Naive thymus-derived CD4-positive, alpha-beta T cell (primary cell): ENCODE measurements at places on chromosomes 6 and 20. TPM values are rescaled to one million over a fixed set of nuclear protein-coding genes. Genes with fewer than 3 reads are reported as not detected.

DNA sequence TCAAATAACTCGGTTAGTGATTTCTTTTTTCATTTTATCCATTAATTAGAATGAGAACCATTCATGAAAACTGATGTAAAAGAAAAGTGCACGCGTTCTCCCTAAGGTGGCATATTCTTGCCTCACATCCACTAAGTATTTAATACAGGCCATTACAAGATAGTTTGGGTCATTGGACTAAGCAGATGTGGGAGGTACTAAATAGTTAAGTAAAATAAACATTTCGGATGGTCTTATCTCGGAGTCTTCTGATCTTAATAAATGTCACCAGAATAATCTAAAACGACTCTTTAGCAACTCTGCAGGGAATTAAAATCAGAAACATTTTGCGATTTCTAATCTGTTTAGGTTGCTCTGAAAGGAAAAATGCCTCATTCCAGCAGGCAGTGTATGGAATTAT, 78.7 kb downstream of the RFX6 start:
- DNase-seq: no peak

TGM3 gene
- total RNA-seq: not detected

CENPW gene
- 1.2 TPM for total RNA-seq

- DNase-seq: no peak
These were observed 16.6 kb downstream of the CRYBG1 start for GRCh38 chr6:106377061-106377540.

- DNase-seq: no peak
These were observed 90.1 kb downstream of the HIVEP2 start for GRCh38 chr6:142854589-142855488.

DNA sequence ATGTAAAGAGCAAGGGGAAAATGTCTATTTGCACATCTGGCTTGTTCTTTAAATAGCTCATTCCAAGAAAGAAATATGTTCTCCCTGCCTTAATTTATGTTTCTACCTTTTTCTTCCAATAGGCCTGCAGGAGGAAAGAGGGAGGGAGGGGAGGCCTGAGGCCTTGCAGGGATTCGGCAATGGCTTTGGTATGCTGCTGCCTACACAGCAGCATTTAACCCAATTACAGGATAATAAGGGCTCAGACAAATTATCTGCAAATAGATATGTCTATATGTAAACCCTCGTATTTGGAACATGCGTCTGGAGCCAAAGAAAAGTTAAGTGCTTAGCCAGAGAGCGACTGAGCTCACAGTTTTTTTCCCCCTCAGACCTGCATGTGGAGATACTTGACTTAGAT, 277.2 kb downstream of the CDC5L start:
- no peak for DNase-seq

GRCh38 chr6:151010071-151010470, 144.6 kb downstream of the MTHFD1L start:
- DNase-seq: no peak

GRCh38 chr6:10595731-10596664, 74.8 kb downstream of the GCNT2 start:
- no peak for DNase-seq

DNA sequence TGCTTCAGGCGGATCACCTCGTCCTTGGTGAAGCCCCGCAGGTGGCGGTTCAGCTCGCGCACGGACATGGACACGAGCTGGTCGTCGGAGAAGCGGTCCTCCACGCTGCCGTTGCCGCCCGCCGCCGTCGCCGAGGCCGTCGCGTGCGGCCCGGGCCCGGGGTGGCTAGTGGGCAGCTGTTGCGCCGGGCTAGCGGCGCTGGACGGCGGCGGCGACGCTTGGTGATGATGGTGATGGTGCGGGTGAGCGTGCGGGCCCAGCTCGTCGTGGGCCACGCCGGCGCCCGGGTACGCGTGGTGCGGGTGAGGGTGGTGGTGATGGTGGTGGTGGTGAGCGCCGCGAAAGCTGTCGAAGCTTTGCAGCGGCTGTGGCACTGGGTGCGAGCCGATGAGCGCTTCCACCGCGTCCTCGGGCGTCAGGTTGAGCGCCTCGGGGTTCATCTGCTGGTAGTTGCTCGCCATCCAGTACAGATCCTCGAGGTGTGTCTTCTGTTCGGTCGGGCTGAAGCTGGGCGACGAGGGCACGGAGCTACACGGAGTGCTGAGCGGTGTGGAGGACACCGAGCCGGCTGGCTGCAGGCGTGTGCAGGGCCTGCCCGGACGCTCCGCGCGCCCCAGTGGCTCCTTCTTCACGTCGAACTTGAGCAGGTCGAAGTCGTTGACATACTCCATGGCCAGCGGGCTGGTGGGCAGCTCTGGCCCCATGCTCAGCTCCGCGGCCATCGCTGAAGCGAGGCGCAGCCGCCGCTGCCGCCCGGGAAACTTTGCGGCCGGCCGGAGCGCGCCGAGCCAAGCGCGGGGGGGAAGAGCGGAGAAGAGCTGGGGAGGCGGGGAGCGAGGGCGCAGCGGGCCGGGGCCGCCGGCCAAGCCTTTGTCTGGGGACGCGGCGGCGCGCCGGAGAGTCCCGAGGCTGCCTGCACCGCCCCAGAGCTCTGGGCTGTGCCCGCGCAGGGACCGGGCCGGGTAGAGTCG, 622 bp downstream of the MAFB start:
- DNase-seq: no peak

GRCh38 chr6:27286141-27286540, 25.9 kb downstream of the POM121L2 start:
- no peak for DNase-seq

DNA sequence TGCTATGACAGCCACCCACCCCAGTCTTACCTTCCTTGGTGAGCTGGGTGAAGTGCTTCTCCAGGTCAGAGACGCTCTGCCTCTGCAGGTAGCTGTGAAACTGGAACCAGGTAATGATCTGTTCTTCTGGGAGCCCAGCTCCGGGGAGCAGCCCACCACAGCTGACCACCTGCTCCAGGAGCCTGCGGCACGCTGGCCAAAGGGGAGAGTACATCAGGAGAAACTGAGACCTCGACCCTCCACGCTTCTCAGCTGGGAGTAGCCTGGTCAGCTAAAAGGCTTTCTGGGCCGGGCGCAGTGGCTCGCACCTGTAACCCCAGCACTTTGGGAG, 82.8 kb downstream of the PTPN1 start:
- no peak for DNase-seq

BMP2 gene
- 0.08 TPM for total RNA-seq

DNA sequence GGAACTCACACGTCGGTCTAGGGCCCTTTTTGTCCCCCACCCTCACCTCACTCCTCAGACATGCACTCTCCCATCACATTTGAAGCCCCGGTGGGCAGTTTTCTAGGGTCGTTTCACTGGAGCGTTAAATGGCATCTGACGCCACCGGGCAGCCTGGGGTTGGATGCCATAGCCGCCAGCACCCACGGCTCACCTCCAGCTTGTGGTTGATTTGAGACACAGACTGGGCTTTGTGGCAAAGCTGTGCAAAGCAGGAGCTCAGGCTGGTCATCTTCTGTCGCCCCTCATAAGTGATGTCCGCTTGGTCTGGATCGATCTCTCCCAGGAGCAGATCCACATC, 530 bp downstream of the GOPC start:
- no peak for DNase-seq

- DNase-seq: no peak
These were observed 38.7 kb downstream of the STK38 start for GRCh38 chr6:36508532-36508931.

- no peak for DNase-seq
These were observed 31.5 kb downstream of the PDRG1 start for GRCh38 chr20:31920275-31920855.

- DNase-seq: no peak
These were observed 44.2 kb upstream of the FAM50B start for GRCh38 chr6:3804964-3805363.

- no peak for DNase-seq
These were observed 69.9 kb upstream of the MYLIP start for GRCh38 chr6:16058929-16059345.

DNA sequence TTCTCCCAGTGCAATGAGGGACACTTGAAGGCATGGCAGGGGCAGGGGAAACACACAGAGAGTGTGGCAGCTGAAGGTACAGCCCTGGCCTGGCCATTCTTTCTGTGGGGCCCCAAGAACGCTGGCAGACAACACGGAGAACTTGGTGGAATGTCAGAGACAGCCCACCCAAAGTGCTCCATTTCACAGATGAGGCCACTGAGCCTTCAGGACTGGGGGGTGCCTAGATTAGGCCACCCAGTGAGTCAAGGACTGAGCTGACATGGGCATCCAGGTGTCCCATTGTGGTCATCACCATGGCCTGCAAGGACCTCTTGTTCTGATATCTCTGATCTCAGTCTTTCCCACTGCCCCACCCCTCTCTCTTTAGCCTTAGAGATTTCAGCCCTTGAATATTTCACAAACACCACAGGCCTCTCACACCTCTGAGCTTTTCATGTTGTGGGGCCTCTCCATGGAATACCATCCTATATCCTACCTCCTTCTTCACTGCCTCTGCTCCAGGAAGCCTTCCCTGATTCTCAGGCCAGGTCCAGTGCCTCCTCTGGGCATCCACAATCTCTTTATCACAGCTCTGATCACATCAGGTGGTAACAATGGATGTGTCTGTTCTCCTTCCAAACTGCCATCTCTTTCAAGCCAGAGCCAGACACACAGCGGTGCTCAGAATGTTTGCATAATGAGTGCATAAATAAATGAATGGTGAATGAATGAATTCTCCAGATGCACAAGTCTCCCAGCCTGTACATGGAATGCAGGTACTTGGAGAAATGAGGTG, 2.0 kb upstream of the RSPO4 start:
- DNase-seq: no peak

AGER gene
- total RNA-seq: 32.6 TPM

DNA sequence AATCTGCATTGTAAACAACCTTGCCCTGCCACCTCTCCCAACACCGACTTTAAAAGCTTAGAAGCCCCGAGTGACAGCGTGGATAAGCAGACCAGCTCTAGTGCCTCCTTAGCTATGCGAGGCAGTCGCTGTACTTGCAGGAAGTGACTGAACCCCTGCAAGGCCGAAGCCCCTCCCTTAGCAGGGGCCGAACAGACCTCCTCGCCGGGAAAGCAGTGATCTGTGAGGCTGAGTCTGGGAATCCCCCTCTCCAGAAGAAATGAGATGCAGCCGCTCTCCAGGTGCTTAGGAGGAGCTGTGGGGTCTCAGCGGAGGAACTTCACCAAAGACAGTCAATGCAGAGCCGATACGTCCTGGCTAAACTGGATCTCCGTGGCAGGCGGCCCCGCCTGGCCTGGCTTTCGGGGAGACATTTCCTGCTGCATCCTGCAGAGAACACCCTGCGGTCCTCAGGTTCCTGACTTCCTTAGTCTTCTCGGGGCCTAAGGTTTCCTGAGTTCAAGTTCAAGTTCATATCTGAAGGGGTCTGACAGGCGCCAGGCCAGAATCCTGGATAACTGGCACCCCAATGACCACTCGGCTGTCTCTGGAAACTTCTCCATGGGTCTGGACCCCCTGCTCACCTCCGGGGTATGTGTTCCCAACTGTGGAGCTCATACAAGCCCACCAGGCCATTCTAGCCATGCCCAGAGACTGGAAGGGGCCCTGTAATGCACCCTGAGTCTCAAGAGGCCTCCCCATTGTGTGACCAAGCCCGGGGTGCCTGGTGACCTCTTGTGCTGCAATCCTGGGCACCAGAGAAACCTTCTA, 20.4 kb upstream of the FRMD1 start:
- DNase-seq: no peak

DNA sequence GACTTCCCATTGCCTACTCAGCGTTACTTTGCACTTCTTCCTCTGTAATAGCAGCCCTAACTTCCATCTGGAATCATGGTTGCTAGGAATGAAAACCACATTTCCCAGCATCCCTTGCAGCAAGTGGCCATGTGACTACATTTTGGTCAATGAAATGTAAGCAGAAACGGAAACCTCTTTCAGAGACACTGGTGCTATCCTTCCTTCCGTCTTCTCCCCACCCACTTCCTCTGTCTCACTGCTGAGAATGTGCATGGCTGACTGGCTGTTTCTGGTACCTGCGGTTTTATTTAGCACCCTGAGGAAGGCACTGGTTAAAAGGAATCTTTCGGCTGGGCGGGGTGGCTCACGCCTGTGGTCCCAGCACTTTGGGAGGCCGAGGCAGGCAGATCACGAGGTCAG, 107.4 kb downstream of the SCML4 start:
- peak; percentile 88 for DNase-seq

DNA sequence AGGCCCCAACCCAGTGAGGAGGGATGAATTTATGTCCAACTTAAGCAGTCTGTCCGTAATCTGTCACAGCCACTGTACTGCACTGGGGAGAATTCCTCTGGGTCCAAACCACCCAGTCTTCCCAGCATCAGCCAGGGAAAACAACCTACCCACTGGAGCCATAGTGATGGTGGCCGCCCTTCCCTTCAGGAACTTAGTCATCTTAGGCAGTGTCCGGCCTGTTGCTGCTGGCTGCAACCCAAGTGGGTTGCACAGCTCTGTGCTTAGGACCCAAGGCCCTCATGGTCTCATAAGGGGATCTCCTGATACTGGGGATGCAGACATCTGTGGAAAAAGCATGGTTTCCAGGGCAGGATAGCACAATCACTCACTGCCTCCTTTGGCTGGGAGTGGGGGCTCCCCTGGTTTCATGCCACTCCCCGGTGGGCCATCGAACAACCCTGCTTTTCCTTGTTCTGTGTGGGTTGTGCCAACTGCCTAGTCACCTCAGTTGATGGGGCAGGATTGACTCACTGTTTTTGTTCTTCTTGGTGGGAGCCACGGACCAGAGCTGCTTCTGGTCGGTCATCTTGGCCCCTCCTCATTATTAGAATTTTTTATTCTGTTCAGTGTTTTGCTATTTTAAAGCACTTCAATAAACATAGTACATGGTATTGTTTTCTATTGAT, 591.9 kb downstream of the DOK5 start:
- DNase-seq: no peak

NFATC2 gene
- total RNA-seq: 54.3 TPM

DNA sequence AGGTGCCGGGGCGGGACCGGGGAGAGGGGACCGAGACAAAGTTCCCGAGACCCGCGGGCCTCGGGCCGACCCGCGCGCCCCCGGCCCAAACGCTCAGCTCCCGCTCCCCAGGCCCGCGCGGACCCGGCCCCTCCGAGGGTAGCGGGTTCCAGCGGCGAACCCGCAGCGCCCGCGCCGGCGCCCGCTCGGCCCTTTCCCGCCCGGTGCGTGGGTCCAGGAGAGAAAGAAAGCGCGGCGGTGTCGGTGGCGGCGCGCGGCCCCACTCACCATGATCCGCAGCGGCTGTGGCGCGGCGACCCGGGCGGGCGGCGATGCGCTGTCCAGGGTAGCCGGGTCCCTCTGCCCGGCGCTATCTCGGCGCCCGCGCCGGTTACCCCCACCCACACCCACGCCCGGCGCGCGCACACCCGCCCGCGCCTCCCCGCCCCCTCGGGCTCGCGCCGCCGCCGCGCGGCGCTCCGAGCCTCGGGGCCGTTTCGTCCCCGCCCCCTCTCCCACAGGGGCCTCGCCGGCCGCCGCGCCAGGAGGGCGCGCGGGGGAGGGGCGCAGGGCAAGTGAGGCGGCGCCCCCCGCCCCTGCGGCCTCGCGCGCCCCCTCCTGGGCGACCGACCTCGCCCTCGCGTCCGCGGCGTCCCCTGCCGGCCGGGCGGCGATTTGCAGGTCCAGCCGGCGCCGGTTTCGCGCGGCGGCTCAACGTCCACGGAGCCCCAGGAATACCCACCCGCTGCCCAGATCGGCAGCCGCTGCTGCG, at the start of gene ELOVL2:
TSS of gene ELOVL2 (minus strand) at position 345 of the 751 bp plus-strand sequence. CDS start at position 270, 75 bp downstream.
- no peak for DNase-seq
